ENCODE measurements at places on chromosomes 2 and 18.

DNA sequence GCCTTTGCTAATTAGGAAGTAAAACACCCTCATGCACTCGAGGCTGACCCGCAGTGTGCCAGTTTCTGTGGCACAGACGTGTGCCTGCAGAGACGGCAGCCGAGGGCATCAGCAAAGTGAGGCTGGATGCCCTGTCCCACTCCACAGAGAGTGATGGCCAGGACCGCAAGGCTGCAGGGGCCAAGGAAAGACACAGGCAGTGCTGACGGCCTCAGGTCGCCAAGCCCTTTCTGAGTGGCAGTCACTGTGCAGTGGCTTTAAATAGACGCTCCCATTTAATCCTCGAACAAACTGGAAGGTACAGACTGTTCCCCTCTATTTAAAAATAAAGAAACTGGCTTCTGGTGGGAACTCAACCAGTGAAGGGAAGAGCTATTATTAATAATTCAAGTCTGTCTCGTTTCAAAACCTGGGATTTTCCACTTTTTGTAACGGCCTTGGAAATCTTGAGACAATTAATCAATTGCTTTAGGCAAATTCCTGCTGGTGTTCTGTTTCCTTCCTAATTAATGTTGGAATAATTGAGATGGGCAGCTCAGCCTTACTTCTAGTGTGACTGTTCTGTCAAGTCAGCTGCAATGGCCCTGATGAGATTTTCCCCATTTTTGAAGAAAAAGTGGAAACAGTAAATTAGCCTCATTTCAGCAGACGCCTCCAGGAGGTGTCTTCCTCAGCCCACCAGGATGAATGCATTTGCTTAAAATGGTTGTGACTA, 644.6 kb upstream of the RAB6C start:
- no peak for DNase-seq

- no peak for DNase-seq
These were observed 355.2 kb downstream of the PARD3B start for GRCh38 chr2:204900487-204900886.

GRCh38 chr2:232662486-232663260, 29.3 kb downstream of the EFHD1 start:
- DNase-seq: no peak

DNA sequence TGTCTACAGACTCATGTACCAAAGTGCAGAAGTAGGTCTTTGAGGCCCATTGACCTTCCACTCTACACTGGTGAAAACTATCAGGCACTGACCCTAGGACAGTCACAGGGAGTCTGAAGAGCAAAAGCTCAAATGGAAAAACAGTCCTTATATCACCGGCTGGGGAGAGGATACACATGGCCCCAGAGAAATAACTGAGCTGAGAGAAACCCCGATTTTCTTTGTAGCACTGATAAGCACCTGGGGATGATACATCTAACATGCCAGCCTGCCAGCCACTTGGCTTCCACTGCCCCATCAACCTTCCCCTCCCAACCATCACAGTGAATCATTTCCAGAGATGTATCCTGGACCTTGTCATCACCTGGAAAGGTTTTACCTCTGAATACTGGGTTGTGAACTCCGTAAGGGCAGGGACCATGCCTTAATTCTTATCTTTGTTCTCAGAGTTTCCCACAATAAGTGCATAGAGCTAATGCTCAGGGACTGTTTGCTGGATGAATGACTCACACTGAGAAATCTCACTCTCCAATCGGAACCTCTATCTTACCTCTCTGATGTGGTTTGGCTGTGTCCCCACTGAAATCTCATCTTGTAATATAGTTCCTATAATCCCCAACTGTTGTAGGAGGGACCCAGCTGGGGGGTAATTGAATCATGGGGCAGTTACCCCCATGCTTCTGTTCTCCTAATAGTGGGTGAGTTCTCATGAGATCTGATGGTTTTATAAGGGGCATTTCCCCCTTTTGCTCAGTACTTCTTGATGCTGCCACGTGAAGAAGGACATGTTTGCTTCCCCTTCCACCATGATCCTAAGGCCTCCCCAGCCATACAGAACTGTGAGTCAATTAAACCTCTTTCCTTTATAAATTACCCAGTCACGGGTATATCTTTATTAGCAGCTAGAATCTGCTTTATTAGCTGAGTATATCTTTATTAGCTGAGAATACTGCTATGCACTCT, 37.1 kb downstream of the EVA1A start:
- no peak for DNase-seq

GRCh38 chr2:11889854-11890253, 143.4 kb downstream of the LPIN1 start:
- no peak for DNase-seq

DNA sequence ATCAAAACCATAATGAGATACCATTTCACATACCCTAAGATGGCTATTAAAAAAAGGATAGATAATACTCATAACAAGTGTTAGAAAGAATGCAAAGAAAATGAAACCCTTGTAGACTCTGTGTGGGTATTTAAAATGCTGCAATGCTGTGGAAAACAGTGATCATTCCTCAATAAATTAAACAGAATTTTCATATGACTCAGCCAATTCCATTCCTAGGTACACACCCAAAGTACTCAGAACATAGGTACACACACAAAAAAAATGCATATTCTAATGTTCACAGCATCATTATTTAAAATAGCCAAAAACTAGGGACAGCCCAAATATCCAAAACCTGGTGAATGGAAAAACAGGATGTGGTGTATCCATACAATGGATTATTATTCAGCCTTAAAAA, 502.3 kb downstream of the KCNJ3 start:
- DNase-seq: no peak

DNA sequence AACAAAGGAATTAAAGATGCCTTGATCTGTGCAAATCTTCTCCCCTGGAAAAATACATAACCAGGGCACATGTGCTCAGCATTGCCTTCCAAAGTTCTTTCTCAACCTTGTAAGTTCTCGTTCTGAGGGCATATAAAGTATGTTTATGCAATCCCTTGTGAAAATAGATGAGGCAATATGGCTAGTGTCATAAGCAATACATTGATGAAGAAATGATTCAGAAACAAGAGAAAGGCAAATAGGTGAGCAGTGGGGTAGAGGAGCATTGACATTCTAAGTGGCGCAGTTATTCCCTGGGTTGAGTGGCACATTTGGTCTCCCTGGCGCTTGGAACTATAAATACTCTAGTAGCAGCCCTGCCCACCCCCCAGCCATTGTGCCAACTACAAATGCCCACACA, 57.4 kb upstream of the PGAP1 start:
- no peak for DNase-seq

DNA sequence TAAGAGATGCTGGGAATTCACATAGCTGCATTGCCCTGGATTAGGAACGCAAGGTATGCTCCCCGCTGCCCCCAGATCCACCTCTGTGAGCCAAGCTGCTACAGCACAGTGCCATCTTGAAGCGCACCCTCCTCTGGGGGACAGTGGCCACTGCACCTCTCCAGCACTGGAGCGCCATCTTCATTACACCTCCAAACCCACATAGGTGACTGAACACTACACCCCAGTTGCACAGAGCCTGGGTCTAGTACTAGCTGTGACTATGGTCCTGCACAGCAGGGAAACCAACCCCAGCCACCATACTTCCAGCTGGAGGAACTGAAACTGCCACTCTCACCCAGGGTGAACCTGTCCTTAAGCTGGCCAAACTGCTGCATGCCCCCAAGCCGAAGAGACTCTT, 84.6 kb downstream of the TMEM237 start:
- no peak for DNase-seq

DNA sequence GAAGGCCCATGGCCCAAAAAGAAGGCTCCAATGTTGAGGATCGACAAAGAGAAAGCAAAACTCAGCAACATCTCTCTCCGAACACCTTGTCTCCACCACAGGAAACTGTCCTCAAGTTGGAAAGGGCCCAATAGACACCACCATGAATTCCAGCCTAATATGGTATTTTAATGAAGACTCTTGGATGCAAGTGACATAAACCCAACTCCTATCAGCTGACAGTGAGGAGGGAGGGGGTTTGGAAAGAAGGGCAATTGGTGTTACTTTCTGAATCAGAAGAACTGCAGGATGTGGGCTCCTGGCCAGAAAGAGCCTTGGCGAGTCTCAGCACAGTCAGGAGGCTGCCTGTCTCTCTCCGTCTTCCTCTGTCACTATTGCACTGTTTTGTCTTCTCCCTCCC, 40.3 kb upstream of the SIGLEC15 start:
- no peak for DNase-seq
